NCI-H510A (cell line): ENCODE measurements at places on chromosomes 5 and 9.

GRCh38 chr9:5446451-5447236 lies 3.7 kb upstream of the CD274 start:
- no peak for DNase-seq

- DNase-seq = peak; percentile 42
These were observed 22.4 kb upstream of the SPINK14 start for GRCh38 chr5:148145916-148146315.

DNA sequence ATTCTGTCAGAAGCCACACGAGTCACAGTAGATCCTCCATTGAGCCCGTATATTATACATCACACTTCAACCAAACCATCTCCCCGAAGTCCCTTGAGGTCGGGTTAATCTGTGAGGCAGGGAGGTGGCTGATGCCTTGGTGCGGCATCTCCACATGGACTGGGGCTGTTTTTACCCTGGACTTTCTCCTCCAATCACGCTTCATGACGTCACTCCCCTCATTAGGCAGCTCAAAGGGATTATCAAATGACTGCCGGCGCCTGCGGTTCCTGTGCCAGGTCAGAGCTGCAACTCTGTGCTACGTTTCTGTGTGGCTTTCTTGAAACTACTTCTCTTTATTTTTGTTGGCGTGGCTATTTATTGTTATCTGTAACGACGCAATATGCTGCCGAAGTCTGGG lies 53.7 kb downstream of the TMOD1 start:
- DNase-seq = no peak

- DNase-seq = no peak
These were observed 43.4 kb upstream of the IL17B start for GRCh38 chr5:149422366-149423048.

- no peak for DNase-seq
These were observed 49.4 kb upstream of the COL5A1 start for GRCh38 chr9:134592018-134592818.

DNA sequence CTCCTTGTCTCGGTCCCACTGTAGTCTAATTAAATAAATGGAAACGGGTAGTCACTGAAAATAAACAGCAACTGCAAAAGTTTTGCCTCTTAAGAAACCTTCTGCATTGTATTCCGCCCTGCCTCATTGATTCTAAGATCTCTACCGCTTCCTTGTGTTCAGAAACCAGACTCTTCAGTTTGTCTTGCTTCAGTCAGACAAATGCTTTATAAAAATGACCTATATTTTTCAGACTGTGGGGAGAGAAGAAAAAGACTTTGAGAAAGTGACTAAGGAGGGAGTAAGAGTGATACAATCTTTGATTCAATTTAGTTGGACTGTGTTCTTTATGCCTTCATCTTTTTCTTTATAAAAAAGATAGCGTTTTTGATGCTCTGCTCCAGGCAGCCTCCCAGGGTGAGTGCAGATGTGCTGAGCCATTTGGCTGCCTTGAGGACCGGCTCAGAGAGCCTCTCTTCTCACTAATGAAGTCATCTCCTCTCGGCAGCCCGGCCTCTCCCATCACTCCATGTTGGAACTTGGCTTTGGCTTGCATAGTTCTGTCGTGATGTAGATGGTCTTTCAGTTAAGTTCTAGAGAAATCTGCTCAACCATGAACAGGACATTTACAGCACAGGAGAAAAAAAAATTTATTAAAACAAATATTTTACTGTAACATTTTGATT lies 4.0 kb upstream of the VCAN start:
- DNase-seq = no peak
